Fibroblast of upper back skin (primary cell): ENCODE measurements at places on chromosomes 3 and 15.

DNA sequence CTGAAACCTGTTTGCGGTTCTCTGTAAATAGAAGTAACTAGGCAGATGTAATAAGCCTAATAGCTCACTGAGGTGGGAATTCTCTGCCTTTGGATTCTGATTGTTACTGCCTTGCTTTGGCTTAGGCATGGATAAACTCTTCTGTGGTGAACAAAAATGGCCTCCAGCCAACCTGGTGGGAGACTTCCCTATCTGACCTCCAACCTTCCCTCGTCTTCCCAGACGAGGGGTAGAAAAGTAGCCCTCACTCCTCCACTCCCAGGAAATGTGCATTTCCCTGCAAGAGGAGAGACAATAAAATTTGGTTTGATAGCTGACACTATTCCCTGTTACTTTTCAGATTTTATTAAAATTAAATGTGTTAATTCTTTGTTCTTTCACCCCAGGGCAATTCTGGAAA lies 606 bp upstream of the CD96 start:
- DNase-seq: no peak

DNA sequence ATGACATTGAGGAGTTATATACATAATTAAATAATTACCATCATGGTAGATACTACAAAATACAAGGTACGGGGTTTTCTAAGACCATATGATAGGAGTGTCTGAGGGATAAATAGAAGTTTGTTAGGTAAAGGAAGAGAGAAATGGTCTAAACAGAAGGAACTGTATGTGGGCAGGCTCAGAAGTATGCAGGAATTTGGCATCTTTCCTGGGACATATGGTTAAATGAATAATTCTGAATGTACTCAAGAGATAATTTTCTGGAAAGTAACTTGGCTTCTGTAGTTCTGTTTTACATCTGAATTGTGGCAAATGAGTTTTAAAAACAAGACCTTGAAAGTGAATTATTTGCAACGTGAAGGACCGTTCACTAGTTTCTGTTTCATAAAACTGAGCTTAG lies 17.5 kb downstream of the LMCD1 start:
- DNase-seq: peak; percentile 96

DNA sequence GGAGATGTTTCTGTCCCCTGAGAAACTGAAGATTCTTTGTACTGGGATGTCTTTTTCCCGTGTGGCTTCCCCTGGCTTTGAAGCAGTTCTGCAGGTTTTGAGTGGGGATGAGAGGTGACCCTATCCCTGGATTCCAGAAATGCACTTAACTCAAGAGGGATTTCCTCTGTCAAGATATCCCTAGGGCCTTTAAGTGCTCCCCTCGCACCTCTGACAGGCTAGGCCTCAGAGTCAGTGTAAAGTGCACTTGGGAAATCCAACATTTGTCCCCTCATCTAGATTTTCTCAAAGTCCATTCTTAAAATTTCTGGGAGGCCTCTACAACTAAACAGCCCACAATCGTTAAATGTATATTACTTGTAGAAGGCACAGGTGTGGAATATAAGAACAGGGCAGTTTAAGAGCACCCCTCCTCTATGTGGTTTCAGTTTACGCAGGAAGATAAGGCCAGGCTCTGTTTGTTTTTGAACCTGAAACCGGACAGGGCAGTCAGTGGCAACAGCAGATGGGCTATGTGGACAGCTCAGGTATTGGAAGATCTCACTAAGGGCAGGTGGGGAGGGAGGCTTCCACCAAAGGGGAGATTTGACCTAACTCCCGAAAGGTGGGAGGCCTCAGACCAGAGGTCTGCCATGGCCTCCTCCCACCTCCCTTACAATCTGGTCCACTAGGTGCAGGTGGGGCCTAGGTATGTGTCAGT lies 4.8 kb downstream of the C3orf52 start:
- no peak for DNase-seq

DNA sequence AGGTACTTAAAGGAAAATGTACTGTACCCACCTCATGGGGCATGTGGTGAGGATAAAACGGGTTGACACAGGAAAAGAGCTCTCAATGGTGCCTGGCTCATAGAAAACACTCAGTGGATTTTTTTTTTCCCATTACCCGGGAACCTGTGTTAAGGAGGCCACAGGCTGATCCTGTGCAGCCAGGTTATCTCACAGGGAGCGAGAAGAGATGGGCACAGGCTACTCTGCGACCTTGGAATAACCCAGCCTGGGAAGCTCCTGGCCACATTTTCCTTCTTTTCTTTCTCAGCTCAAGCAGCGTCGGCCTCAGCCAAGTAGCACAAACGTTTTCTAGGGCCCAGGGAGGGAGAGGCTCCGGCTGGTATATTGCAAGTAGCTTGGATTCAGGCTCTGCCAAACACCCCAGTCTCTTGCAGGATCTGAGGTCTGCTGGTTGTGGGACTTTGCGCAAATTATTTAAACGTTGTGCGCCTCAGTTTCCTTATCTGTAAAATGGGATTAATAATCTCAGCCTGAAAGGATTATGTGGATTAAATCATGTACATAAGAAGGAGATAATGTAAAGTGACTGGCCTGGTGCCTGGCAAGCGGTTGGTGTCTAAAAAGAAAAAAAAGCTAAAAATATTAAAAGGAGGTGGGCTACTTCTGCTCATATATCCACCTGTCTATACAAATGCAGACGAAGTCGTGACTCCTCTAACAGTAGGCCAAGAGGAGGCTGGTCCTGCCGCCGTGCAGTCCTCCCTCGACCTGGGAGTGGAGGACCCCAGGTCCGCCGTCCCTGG lies 2.2 kb downstream of the FURIN start:
- no peak for DNase-seq

- peak; percentile 36 for DNase-seq
These were observed 105.0 kb downstream of the SSR3 start for GRCh38 chr3:156449710-156450574.

- DNase-seq: peak; percentile 83
These were observed 116.5 kb downstream of the ANO10 start for GRCh38 chr3:43505351-43505750.

DNA sequence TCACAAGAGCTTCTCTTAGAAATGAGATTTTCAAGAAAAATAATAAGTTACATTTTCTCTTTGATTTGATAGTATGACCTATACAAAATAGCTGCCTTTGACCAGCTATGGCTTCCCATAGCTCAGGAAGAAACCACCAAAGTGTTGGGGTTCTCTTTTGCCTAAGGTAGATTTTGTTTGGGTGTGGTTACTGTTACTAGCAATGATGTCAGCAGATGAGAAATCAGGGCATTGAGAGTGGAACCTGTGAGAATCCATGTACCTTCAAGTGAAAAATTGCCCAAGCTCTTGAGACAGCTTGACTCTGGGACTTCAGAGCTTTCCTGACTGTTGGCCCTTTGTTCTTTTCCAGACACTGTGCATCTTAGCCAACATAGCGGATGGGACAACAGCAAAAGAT lies 45.6 kb downstream of the NME9 start:
- DNase-seq: no peak

- DNase-seq: peak; percentile 68
These were observed 62.8 kb upstream of the IMPG2 start for GRCh38 chr3:101383156-101383575.

DNA sequence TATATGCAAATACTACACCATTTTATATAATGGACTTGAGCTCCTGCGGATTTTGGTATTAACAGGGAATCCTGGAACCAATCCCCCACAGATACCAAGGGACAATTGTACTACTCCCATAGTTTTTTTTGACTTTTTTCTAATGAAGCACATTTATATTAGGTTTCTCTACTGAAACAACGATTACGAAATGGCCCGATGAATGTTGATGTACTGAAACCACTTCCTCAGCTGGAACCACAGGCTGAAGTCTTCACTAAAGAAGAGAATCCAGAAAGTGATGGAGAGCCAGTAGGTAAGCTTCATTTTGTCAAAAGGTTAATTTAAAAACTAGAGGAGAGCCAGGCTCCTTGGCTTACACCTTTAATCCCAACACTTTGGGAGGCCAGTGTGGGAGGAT lies 121.5 kb upstream of the LRRFIP2 start:
- peak; percentile 20 for DNase-seq

DNA sequence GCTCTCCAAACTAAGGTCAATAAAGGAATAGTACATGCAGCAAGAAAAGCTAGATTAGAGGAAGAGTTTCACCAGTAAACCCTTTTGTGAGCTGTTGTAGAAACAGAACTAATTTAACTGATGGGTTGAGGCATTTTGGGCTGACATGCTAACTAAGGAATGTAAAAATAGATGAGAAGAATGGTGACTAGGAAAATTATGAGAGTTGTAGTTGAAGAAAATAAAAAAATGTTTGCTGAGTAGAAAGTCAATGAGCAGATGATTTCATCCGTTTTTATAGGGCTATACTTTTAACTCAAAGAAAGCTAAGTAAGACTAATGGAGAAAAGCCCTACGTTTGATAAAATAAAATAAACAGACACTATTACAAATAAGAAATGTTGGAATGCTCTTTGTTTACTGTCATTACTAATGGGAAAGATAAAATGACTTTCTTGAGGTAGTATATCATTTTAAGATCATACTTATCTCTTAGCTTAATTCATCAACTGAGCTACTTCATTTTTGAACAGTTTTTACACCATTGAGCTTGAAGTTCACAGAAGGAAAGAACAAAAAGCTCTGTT lies 209.4 kb upstream of the DPH6 start:
- peak; percentile 19 for DNase-seq

DNA sequence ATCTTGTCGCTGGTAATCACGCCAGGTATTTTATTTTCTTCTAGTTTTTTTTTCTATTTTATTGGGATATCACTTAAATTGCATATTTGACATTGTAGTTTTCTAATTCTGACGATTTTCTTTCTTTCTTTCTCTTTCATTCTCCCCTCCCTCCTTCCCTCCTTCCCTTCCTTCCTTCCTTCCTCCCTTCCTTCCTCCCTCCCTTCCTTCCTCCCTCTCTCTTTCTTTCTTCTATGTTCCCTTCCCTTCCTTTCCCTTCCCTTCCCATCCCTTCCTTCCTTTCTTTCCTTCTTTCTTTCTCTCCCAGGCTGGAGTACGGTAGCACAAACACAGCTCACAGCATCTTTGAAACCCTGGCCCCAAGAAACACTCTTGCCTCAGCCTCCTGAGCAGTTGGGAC lies 100.6 kb upstream of the BCL6 start:
- no peak for DNase-seq

DNA sequence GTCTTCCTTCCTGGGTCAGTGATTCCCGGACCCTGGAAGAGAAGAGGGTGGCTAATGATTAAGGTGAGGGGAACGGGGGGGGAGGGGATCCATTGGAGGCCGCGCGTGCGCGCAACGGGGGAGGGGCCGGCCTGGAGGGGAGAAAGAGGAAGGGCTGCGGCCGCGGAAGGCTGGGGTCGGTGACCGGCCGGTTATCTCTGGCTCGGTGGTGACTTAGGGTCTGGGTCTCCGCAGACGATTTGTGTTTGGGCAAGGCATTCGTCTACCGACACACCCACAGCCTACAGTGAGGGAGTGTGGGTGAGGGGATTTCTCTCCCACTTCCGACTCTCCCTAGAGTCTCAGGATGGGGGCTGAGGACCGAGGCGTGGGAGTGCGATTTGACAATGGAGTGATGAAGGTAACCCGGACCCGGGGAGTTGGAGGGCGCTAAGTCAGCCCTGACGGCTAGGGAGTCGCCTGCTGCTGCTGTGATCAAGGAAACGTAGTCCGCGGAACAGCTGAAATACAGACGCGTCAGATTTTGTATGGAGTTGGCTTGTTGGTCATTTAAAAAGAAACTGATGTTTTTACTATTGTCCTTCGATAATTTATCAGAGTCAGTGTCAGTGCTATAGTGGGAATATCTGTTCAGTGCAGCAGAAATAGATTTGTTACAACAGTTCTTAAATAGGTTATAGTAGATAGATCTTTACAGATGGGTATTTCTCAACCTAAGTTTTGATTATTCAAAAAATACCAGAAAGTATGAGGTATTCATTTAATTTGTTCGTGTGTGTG lies 733 bp downstream of the RNF111 start:
- DNase-seq: peak; percentile 43

DNA sequence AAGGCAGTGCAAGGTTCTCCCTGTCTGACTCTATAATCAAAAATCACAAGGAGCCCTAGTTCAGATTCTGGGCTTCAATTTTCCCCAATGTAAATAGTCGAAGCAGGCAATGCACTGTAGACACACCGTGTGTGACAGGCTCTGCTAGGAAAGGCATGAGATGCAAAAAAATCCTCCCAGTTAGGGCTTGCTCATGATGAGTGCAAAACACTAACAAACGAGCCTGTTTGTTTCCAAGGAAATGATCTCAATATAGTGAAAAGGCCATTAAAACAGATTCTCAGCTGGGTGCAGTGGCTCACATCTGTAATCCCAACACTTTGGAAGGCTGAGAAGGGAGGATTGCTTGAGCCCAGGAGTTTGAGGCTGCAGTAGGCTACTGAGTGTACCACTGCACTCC lies 55.7 kb downstream of the UMPS start:
- no peak for DNase-seq

GRCh38 chr3:194265505-194265892 lies 85.6 kb downstream of the CPN2 start:
- DNase-seq: peak; percentile 93

GRCh38 chr15:75791337-75791713 lies 51.9 kb upstream of the UBE2Q2 start:
- DNase-seq: no peak

GRCh38 chr3:168625477-168625876 lies 529.8 kb upstream of the GOLIM4 start:
- no peak for DNase-seq

GRCh38 chr3:21979706-21980105 lies 228.7 kb upstream of the ZNF385D start:
- peak; percentile 67 for DNase-seq

GRCh38 chr3:114216186-114216970 lies 21.0 kb downstream of the ZNF80 start:
- DNase-seq: no peak

- no peak for DNase-seq
These were observed 57.1 kb downstream of the CHAC1 start for GRCh38 chr15:41010345-41010744.

DNA sequence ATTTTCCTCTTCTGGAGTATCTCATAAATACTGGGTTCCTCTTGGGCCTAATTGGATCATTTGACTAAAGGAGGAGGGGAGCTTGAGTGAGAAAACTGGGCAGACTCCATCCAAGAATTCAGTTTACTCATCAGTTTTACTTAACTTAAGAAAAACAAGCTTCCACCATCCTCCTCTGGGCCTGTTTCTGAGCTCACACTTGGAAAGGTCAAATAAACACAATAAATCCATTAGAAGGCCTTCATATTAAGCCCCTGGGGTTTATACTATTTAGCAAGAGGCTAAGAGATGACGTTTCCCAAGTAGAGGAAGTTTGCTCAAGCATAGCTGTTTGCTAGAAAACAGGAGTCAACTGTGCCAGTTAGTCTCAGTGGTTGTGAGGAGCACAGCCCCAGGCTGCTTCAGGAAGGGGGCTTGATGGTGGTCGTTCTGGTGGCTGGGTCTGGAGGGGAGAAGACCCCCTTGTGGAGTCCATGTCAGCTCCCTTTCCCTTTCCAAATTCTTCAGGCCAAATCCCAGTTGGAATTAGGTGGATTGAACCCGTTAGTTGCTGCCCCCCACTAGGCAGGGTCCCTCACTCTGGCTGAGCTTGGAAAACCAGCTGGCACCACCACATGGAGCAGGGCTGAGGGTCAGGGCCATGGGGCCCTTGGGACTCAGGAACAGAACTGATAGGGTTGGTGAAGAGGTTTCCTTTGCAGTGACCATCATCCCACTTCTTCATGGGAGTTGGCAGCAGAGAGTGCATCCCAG lies 64.8 kb downstream of the SPSB4 start:
- DNase-seq: no peak

GRCh38 chr15:77775373-77775772 lies 142.7 kb upstream of the LINGO1 start:
- no peak for DNase-seq
